Hepatocyte (in vitro differentiated cells): ENCODE measurements at places on chromosomes 4 and X. TPM values are rescaled to one million over a fixed set of nuclear protein-coding genes. Genes with fewer than 3 reads are reported as not detected.
A peak's percentile ranks its signal among the peaks of the same experiment; 100 is the strongest.

DNA sequence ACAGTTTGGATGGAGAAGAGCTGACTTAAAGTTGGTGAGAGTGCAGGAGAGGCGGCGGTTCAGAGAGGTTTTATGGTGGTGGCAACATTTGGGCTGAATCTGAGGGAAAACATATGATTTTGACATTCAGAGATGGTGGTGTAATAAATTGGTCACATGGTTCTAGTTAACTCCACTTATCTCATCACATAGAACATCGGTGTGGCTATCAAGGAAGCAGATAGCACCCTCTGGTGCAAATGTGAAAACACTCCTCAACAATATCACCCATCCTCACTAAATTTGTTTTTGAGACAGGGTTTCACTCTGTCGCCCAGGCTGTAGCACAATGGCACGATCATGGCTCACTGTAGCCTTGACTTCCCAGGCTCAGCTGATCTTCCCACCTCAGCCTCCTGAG is 28.8 kb downstream of the SUPT20HL2 start:
- no peaks in the 10 kb centered on the region for H3K4me1 ChIP-seq
- H3K27ac ChIP-seq = no peak overlapping the region
- no peak overlapping the region for H3K4me3 ChIP-seq
- H3K36me3 ChIP-seq = no peaks in the 10 kb centered on the region
- DNase-seq = no peak

DNA sequence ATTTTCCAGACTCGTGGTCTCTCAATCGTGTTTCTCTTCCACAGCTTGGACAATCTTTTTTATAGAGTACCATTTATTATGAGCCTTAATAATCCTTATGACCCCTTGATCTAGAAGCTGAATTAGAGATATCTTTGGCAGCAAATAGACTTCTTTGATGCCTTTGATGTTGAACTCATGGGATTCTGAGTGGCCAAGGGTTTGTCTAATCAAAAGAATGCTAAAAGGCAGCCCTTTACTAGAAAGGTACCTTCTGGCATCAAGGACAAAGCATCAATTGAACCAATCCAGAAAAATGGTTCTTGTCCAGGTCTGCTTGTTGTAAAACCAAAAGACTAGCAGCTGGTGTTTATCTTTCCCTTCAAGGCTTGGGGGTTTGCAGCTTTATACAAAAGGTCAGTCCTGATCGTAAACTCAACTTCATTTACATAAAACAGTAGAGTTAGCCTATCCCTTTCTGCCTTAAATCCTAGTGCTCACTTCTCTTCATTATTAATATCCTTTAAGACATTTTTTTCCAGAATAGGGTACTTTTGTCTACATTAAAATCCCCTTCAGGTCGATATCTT is 411.3 kb downstream of the FAT4 start:
- H3K4me3 ChIP-seq = no peak overlapping the region
- no peaks in the 10 kb centered on the region for H3K36me3 ChIP-seq
- no peak for DNase-seq
- H3K4me1 ChIP-seq = no peaks in the 10 kb centered on the region

DNA sequence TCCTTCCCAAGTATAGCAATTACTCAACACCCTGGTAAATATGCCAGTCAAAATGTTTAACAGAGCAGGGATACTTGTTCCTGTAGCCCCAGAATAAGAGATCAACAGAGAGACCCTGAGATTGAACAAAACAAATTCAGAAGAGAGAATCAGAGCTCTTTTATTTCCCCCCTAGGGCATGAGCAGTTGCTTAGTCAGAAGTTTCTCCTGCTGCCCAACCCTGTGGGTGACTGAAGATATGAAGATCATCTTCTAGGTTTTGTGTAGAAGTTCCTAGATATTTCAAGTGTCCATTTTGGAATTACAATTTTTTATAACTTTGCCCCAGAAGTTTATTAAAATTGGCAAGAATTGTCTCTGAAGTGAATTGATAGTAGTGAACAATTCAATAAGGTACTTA is 59.1 kb upstream of the RXFP1 start:
- H3K36me3 ChIP-seq = no peaks in the 10 kb centered on the region
- H3K27me3 ChIP-seq = no peaks in the 10 kb centered on the region
- no peaks in the 10 kb centered on the region for H3K4me1 ChIP-seq

DNA sequence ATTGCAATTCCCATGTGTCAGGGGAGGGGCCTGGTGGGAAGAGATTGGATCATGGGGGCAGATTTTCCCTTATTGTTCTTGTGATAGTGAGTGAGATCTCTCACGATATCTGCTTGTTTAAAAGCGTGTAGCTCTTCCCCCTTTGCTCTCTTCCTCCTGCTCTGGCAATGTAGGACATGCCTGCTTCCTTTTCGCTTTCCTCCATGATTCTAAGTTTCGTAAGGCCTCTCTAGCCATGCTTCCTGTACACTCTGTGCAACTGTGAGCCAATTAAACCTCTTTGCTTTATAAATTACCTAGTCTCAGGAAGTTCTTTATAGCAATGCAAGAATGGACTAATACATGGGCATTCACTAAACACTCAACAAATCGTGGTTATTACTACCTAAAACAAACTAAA is 37.2 kb upstream of the PAPSS1 start:
- H3K4me1 ChIP-seq = no peaks in the 10 kb centered on the region
- H3K36me3 ChIP-seq = no peaks in the 10 kb centered on the region
- no peak overlapping the region for H3K27ac ChIP-seq
- no peaks in the 10 kb centered on the region for H3K27me3 ChIP-seq
- no peak overlapping the region for H3K4me3 ChIP-seq

DNA sequence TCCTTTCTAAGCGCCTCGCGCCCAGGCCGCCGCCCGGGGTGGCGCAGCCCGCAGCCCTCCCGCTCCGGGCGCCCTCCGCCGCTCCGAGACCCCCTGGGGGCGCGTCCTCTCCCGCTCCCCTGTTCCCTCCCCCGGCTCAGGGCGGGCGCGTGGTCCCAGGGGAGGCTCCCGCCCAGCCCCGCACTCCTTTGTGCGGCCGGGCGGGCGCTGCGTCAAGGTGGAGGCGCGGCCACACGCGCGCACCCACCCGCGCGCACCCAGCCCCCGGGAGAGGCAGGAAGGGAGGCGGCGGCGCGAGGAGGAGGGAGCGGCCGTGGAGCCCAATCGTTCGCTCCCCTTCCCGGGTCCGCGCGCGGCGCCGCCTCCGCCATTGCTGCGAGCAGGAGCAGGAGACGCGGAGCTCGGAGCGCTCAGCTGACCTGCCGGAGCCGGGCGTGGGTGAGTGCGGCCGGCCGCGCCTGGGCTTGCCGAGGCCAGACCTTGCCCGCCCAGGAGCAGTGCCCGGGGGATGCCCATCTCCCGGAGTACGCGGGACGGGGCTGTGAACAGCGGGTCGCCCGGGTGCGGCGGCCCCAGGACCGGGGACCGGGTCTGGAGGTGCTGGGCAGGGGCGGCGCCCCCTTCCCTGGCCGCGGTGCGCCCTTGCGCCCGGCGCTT is at the start of gene NSG1:
TSS of gene NSG1 (plus strand) at position 367 of the 657 bp plus-strand sequence. CDS start 528 bp downstream, outside the sequence.
- peaks cover 64% of the 10 kb centered on the region for H3K27me3 ChIP-seq
- H3K27ac ChIP-seq = no peak within 1 kb of the TSS
- peak within 1 kb of the TSS; percentile 75 for H3K4me3 ChIP-seq
- H3K4me1 ChIP-seq = peaks cover 5% of the 10 kb centered on the region

- peaks cover 14% of the 10 kb centered on the region for H3K4me1 ChIP-seq
- H3K27me3 ChIP-seq = no peaks in the 10 kb centered on the region
- H3K4me3 ChIP-seq = no peak overlapping the region
- peak; percentile 36 for DNase-seq
- H3K27ac ChIP-seq = peak overlapping the region; percentile 69
- no peaks in the 10 kb centered on the region for H3K36me3 ChIP-seq
These were observed 70.9 kb upstream of the CBR4 start for GRCh38 chr4:169080981-169081380.

GRCh38 chrX:100625985-100626491 is 10.6 kb downstream of the TSPAN6 start:
- H3K27ac ChIP-seq = no peak overlapping the region
- no peaks in the 10 kb centered on the region for H3K4me1 ChIP-seq

DNA sequence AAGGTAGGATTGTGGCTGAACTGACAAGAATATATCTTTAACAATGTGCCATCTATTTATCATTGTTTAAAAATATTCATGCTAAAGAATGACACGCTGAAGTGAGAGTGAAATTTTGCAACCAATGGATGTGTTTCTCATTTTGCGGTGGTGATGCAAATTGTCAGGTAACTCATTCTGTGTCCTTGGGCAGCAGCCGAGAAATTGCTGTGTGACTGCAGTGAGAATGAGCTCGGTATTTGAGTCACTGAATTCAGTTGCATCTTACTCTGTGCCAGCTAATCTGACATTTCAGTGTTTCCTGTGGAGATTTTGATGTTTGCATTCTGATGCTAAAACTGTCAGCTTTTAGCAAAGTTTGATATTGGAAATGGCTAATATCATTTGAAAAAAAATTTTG is 28.1 kb downstream of the MCUB start:
- H3K4me1 ChIP-seq = peaks cover 3% of the 10 kb centered on the region
- H3K27me3 ChIP-seq = no peaks in the 10 kb centered on the region
- H3K36me3 ChIP-seq = no peaks in the 10 kb centered on the region
- no peak for DNase-seq

DNA sequence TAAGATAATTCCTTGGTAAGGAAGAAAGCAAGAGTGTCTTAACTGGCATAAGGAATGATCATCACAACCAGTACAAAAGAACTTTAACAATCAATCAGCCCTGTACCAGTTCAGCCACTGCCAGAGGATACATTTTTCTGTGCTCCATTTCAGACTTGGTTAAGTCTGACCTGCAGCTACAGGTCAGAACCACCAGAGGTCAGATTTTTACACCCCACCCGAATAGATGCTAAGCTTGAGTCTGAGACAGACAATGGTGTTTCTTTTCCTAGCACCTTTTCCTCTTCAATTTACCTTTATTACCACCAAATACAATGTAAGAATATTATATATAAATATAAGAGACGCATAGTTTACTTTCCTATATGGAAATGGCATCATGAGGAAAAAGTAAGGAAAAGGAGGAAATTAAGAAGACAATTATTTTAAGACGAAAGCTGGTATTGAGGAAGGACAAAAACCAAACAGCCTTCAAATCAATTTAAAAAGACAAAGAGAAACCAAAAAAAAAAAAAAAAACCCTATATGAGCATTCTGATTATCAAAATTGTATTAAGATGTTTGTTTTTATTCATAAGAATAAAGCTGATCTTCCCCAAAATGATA is 215.3 kb upstream of the TTC29 start:
- DNase-seq = peak; percentile 78
- no peaks in the 10 kb centered on the region for H3K36me3 ChIP-seq

DNA sequence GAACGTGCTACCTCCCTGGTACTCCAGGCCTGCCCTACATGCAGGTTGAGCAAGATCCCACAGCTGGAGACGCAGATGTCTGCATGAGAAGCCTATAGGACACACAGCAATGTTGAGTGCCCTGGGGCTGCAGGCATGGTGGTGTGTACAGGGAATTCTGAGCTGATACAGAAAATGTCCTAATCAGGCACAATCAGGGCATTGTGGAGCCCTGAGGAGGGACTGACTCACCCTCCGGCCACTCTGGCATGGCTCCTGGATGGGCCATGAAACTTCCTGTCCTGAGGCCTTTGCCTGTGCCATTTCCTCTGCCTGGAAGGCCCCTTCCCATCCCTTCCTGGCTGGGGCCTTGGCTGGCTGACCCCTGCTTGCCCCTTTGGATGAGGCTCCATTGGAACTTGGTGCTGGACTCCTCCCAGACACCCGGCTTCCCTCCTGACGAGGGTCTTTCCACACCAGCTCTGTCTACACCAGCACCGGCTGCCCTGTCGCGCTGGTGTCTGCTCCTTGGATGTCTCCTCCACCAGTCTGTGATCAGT is 16.7 kb upstream of the AFAP1 start:
- H3K4me1 ChIP-seq = peaks cover 19% of the 10 kb centered on the region
- no peaks in the 10 kb centered on the region for H3K36me3 ChIP-seq
- no peak overlapping the region for H3K4me3 ChIP-seq
- no peak for DNase-seq
- no peaks in the 10 kb centered on the region for H3K27me3 ChIP-seq
- H3K27ac ChIP-seq = peak overlapping the region; percentile 85

DNA sequence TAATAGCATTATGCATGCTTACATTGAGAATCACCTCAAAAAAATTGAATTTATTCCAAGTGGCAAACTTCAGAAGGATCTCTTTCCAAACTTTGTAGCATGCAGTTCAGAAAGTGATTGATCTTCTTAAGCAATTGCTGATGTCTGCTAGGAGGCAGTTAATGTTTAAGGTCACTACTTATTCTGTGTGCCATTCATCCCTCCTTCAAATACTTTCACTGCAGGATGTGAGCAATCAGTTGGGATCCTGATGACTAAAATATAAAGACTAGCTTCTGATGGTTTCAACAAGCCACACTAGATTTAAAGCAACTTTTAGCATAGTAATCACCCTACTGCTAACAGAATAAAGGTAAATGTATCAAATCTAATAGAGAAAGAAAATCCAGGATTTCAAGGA is 414.1 kb downstream of the ADGRL3 start:
- no peak overlapping the region for H3K4me3 ChIP-seq
- H3K36me3 ChIP-seq = no peaks in the 10 kb centered on the region
- no peak overlapping the region for H3K27ac ChIP-seq
- no peaks in the 10 kb centered on the region for H3K4me1 ChIP-seq

- no peaks in the 10 kb centered on the region for H3K36me3 ChIP-seq
- H3K4me3 ChIP-seq = no peak overlapping the region
- no peaks in the 10 kb centered on the region for H3K27me3 ChIP-seq
- H3K27ac ChIP-seq = no peak overlapping the region
- no peak for DNase-seq
These were observed 36.3 kb downstream of the GPR143 start for GRCh38 chrX:9729171-9729885.

DNA sequence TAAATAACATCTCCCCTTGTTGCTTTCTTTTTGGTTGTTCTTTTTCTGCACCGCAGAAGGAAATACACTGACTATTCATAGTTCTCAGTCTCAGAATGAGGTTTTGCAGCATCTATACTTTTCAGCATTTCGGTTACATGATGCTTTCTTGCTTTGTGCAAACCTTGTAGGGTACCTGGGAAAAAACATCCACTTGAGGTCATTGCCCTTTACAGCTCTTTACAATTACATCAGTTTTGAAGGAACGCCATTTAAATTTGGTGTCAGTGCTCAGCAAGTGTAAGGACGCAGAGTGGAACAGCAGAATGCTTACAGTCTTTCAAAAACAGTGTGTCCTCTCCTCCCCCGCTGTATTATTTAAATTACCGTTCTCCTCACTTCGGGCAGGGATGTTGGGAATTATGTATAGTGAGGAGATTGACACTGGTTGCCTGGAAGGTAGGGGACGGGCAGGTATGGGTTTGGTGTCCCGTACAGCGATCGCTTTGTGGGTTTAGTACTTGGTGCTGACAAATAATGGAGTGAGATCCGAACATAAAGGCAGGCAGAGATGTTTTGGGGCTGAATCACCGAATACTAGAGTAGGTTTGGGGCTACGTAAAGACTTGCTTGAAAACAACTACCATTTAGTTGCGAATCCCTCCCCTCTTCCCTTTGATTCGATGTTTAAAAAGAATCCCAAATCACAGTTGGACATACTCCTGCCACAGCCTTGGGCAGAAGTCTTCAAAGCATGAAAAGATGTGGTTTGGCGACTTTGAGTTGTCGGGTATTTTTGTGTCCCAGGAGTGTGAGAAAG is 2.0 kb upstream of the NKX3-2 start:
- peaks cover 88% of the 10 kb centered on the region for H3K27me3 ChIP-seq
- no peak for DNase-seq
- H3K27ac ChIP-seq = no peak overlapping the region
- no peak overlapping the region for H3K4me3 ChIP-seq
- H3K4me1 ChIP-seq = peaks cover 16% of the 10 kb centered on the region

BST1 gene
- 3.5 and 4.1 TPM in 2 replicates for total RNA-seq

HOPX gene
- total RNA-seq = 17.7 and 20.8 TPM in 2 replicates

RNF212 gene
- 3.0 and 10.4 TPM in 2 replicates for total RNA-seq

CXXC4 gene
- 9.2 and 14.9 TPM in 2 replicates for total RNA-seq

ARR3 gene
- not detected in 2 replicates for total RNA-seq

USP26 gene
- 0.07 TPM in 1 of 2 replicates, not detected in the other for total RNA-seq

RBMXL3 gene
- total RNA-seq = not detected in 2 replicates

GYPB gene
- total RNA-seq = not detected in 2 replicates

HSD17B13 gene
- total RNA-seq = 0.52 and 1.00 TPM in 2 replicates
